ENCODE measurements at places on chromosomes 5 and 9.
A peak's percentile ranks its signal among the peaks of the same experiment; 100 is the strongest.

DNA sequence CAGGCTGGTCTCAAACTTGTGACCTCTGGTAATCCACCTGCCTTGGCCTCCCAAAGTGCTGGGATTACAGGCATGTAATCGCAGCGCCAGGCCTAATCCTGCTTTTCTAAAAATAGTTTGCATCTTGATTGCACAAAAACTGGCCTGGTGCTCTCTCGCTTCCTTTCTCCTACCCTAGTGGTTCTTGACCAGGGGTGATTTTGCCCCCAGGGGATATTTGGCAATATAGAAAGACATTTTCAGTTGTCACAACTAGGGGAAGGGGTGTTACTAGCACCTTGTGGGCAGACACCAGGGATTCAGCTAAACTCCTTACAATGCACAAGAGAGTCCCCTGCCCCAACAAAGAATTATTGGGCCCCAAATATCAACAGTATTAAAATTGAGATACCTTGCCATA, 139.8 kb downstream of the DROSHA start:
- H3K4me1 ChIP-seq, result no peaks in the 10 kb centered on the region
- no peaks in the 10 kb centered on the region for H3K27me3 ChIP-seq
- no peak for DNase-seq
- no peaks in the 10 kb centered on the region for H3K36me3 ChIP-seq
- no peak overlapping the region for H3K27ac ChIP-seq

DNA sequence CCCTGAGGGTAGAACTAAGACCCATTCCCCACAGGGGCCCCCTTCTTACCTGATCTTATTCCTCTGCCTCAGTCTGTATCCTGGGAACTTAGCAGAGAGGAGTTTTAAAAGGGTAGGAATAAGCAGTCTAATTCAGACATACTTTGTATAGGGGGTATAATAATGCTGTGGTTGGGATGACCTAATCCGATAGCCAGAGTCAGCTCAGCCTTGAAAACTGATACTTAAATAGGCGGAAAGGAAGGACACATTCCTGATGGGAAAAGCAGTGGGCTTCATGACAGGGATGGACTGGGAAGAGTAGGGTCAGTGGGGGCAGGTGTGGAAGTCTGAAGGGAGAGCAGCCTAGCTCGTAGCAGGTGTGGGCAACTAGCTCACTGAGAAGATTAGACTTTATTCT, 52.2 kb upstream of the TESK1 start:
- H3K4me3 ChIP-seq, result no peak overlapping the region
- H3K36me3 ChIP-seq, result peaks cover 53% of the 10 kb centered on the region
- H3K27ac ChIP-seq, result peak overlapping the region; percentile 72
- H3K27me3 ChIP-seq, result no peaks in the 10 kb centered on the region
- DNase-seq, result no peak

GRCh38 chr5:142611154-142611553, 74.7 kb downstream of the FGF1 start:
- DNase-seq, result no peak
- no peak overlapping the region for H3K27ac ChIP-seq
- H3K4me3 ChIP-seq, result no peak overlapping the region
- H3K36me3 ChIP-seq, result no peaks in the 10 kb centered on the region
- peaks cover 5% of the 10 kb centered on the region for H3K4me1 ChIP-seq
- H3K27me3 ChIP-seq, result no peaks in the 10 kb centered on the region

DNA sequence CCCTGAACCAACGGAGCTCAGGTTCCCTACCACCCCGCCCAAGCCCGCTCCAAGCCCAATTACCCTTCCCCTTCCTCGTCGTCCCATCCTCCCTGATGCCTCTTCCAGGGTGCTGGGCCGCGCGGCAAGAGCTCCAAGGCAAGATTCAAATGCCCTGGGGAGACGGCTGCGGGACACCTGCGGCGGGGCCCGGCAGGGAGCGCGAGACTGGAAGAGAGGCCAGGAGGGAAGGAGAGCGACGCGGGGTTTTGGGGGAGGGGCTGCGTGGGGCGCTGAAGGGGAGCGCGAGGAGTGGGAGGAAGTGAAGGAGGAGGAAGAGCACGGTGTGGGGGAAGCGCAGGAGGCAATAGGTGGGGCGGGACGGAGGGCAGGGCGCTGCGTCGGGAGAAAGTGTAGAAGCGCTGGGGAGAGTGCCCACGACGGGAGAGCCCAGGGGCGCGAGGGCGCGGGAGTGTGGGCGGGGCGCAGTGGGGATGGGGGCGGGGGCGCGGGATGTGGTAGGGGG, 975 bp upstream of the NXNL2 start:
- peaks cover 7% of the 10 kb centered on the region for H3K36me3 ChIP-seq
- no peaks in the 10 kb centered on the region for H3K27me3 ChIP-seq
- H3K4me1 ChIP-seq, result peaks cover 57% of the 10 kb centered on the region
- no peak for DNase-seq

GRCh38 chr5:76893294-76893693, 43.5 kb downstream of the S100Z start:
- no peak overlapping the region for H3K27ac ChIP-seq
- no peak for DNase-seq
- H3K4me3 ChIP-seq, result no peak overlapping the region
- peaks cover 30% of the 10 kb centered on the region for H3K27me3 ChIP-seq
- H3K4me1 ChIP-seq, result no peaks in the 10 kb centered on the region
- no peaks in the 10 kb centered on the region for H3K36me3 ChIP-seq

- no peaks in the 10 kb centered on the region for H3K36me3 ChIP-seq
- no peaks in the 10 kb centered on the region for H3K4me1 ChIP-seq
- H3K27me3 ChIP-seq, result no peaks in the 10 kb centered on the region
- DNase-seq, result no peak
These were observed 5.0 kb upstream of the SPINK14 start for GRCh38 chr5:148163345-148163744.

DNA sequence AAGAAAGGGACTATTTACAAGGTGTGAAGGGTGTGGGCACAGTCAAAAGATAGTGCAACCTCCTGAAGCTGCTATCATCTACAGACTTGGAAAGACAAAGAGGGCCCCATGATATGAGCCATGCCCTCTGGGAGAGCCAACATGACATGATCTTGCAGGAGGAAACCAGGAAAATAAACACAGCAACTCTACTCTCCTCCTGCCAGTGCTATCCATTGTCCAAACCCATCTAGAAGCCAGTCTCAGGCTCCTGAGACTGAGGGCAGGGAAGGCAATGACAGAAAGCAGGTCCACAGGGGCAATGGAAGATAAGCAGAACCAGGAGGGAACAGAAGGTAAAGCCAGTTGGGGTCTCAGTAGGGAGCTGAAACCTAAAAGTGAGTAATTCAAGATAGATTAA, 37.1 kb downstream of the PLPP1 start:
- no peak overlapping the region for H3K27ac ChIP-seq
- H3K36me3 ChIP-seq, result no peaks in the 10 kb centered on the region
- no peaks in the 10 kb centered on the region for H3K27me3 ChIP-seq
- H3K4me3 ChIP-seq, result no peak overlapping the region

- no peak for DNase-seq
- H3K27me3 ChIP-seq, result no peaks in the 10 kb centered on the region
- no peak overlapping the region for H3K4me3 ChIP-seq
- no peaks in the 10 kb centered on the region for H3K36me3 ChIP-seq
These were observed 1759.5 kb upstream of the C9orf72 start for GRCh38 chr9:29332789-29333188.

DNA sequence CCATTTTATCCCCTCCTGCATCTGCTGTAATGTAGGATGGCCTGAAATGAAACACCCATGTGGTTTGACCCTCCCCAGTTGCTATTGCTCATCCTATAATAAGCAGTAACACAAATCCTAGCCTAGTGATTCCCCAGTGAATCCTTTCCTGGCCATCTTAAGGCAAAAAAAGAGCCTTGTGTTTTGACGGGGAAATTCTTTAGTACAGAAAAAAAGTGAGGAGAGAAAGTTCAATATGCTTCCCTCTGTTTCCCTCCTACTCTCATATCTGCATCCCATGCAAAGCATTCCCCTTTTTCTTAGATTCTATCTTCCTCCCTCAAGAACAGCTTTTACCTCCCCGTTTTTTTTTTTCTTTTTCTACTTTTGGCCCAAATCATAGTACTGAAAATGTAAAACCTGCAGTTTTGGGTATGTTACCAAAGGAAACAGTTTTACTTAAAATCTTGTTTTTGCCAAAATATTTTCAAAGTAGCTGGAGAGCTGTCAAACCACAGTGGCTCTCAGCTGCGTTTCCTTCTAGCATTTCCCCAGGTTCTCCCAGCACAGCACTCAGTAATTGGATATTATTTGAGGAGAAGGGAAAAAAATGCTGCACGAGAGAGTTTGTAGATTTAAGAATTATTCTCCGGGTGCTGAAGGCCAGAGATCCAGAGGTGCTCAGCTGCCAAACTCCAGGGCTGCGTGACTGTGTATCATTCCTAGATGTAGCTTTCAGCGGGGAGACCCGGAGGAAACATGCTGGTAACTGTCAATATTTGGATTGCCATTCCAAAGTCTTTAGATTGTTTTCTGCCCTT, 321.4 kb downstream of the NPR3 start:
- H3K27ac ChIP-seq, result peak overlapping the region; percentile 85
- DNase-seq, result peak; percentile 88
- H3K4me3 ChIP-seq, result peak overlapping the region; percentile 52
- H3K4me1 ChIP-seq, result peaks cover 22% of the 10 kb centered on the region
- no peaks in the 10 kb centered on the region for H3K27me3 ChIP-seq

DNA sequence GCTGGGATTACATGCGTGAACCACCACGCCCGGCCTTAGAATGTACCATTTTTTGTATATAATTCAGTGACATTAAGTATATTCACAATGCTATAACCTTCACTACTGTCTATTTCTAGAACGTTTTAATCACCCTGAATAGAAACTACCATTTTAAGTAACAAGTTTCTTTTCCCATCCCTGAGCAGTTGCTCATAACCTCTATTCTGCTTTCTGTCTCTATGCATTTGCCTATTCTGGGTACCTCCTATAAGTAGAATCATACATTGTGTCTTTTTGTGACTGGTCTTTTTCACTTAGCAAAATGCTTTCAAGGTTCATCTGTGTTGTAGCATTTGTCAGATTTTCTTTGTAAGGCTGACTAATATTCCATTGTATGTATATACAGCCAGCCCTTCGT, 39.9 kb downstream of the DDX46 start:
- H3K27ac ChIP-seq, result no peak overlapping the region
- no peak for DNase-seq
- H3K36me3 ChIP-seq, result peaks cover 43% of the 10 kb centered on the region

All from osteoblast (primary cell).